ENCODE measurements at places on chromosomes 3 and 15.

DNA sequence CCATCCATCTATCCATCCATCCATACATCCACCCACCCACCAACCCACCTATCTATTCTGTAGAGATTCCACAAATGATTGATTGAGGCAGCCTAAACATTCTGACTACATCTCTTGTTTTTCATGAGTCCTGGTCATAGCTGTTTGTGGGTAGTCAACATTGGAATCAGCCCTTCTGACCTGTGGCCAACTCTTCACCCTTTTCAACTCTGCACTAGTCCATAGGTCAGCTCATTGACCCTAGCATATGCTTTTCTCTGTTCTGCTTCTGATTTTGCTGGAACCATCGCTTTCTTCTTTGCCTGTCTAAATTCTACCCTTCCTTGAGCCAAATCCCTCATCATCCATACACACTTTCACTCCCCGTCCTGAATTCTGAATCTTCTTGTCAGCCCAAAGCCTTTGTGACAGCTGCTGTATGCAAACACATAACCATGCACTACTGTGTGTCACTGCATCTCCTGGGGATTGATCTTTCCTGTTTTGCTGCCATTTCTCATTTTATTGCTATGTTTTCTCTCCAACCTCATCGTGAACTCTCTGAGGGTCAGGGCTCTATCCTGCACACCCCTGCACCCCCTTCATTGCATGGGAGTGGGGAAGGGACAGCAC, 16.8 kb upstream of the KCTD6 start:
- no peak for DNase-seq

DNA sequence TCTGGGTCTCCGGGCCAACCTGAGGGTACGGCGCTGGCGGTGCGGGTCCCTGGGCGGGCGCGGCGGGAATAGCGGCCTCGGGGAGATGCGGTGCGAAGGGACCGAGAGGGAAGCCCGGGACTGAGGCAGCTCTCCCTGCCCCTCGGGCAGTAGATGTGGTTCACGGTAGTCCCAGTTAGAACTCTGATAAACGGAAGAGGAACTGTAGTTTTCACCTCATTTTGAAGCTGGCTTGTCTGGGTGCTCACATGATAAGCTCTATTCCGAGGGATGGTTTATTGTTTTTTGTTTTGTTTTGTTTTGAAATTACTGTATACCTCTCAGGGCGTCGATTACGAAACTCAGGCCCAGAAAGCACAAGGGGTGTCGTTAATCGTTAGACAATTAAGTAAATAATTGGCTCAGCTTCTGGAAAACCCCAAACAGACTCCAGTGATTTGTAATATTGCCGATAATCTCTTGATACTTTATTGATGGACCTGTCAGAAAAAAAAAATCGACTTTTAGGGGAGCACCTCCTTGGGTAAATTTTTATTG, 413 bp downstream of the NUSAP1 start:
- peak; percentile 48 for DNase-seq

DNA sequence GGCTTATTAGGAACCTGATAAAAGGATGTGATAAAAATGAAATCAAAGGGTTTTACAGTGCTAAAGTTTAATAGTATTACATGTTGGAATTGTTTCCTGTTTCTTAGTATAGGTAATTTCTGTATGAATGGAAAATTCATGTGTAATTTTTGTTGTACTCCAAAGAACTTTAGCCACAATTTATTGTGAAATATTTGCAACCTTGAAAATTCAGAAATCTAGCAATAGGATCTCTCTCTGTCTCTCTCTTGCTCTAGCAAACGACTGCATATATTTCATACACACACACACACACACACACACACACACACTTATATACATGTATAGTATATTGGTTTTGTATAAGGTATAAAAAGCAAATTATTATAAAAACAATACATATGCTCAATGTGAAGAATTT, 59.6 kb downstream of the PIAS1 start:
- DNase-seq, result peak; percentile 53

DNA sequence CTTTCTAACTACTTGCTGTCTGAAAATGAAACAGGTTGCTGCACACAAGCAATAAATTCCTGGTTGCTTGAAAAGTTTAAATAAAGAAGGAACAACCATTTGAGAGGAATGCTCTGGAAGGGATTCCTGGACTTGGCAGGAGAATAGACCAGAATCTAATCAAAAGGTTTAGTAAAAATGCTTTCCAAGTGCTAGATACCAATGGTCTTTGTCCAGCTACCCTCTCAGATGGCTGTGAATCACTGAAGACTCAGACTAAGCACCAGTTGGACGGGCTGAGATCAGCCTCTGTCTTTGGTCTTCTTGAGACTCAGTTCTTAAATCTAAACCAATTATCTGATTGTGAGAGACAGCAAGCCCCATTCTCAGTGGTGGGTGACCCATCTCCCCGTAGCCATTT, 27.7 kb upstream of the LPP start:
- DNase-seq, result no peak

GRCh38 chr3:155185631-155186071, 105.5 kb downstream of the MME start:
- no peak for DNase-seq

DNA sequence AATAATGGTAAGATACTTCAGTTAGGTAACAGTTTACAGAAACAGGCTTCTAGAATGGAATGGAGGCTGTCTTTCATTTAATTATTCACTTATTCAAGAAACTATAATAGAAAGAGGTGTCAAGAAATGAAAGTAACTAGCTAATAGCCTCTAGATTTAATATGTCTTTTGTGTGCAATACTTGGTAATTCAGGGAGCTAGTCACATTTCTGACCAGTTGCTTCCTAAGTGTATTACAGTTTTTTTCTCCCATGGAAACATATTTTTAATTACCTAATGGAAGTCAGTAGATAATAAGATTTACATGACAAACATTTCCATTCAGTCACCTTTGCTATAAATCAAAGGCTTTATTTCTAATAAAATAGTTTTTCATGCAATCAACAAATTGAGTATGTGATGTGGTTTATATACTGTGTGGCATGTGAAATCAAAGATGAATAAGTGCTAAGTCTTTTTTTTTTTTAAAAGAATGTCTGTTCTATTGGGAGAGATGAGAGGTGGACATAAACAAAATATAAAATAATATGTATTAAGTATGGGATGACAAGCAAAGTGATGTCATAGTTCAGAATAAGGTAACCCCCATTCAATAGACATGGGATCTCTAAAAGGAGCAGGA, 985.7 kb downstream of the SQOR start:
- no peak for DNase-seq

- DNase-seq, result no peak
Observed at GRCh38 chr3:65330072-65330471, 642.3 kb upstream of the ADAMTS9 start.

GRCh38 chr3:197026481-197026866, 3.1 kb downstream of the MELTF start:
- DNase-seq, result no peak

DNA sequence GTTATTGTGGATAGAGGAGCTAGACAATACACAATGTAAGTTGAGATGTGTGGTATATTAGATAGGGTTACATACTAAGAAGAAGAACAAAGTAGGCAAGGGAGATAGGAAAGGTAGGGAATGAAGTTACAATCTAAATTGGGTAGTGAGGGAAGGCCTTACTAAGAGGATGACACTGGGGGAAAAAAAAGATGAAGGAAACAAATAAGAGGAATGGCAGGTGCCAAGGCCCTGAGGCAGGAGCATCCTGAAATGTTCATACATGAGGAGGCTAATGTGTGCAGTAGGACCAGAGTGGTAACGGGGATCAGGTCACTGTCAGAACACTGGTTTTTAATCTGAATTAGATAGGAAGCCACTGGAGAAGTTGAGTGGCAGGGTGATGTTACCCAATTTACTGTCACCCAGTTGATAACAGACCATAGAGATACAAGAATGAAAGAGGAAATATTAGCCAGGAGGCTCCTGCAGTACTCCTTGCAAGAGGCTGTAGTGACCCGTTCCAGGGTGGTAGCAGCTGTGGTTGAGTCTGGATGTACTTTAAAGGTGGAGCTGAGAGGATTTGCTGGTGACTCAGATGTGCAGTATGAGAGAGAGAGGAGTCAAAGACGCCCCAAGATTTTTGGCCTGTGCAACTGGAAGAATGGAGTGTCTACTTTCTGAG, 14.4 kb downstream of the RTP1 start:
- no peak for DNase-seq

DNA sequence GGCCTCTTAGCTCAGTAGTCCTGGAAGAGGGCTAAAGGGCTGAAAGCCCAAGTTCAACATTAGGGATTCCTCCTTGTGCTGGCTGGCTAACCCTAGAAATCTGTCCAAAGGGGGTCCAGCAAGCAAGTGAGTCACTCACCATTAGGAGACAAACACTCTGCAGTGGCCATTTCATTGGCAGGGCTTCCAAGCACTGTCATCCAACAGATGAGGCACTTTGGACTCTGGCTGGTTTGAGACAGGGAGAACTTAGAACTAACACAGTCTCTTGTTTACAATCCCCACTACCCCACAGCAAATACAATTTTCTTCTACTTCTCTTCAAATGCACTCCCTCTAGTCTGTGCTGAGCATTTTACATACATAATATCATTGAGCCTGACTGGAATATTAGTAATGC, 10.1 kb upstream of the WNT5A start:
- DNase-seq, result no peak

GRCh38 chr3:8996681-8997121, 33.4 kb upstream of the RAD18 start:
- no peak for DNase-seq

DNA sequence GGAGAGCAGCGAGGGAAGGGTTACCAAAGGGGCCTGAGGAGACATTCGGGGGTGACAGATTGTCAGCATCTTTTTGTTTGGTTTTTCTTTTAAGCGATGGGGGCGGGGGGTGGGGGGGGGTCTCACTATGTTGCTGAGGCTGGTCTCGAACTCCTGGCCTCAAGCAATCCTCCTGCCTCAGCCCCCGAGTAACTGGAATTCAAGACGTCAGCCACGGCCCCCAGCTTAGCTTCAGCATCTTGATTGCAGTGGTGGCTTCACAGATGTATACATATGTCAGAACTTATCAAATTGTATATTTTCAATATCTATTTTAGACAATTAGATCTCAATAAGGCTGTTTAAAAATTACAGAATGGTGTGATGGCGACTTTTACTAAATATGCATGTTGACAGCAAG, 30.9 kb downstream of the ZDHHC19 start:
- no peak for DNase-seq

DNA sequence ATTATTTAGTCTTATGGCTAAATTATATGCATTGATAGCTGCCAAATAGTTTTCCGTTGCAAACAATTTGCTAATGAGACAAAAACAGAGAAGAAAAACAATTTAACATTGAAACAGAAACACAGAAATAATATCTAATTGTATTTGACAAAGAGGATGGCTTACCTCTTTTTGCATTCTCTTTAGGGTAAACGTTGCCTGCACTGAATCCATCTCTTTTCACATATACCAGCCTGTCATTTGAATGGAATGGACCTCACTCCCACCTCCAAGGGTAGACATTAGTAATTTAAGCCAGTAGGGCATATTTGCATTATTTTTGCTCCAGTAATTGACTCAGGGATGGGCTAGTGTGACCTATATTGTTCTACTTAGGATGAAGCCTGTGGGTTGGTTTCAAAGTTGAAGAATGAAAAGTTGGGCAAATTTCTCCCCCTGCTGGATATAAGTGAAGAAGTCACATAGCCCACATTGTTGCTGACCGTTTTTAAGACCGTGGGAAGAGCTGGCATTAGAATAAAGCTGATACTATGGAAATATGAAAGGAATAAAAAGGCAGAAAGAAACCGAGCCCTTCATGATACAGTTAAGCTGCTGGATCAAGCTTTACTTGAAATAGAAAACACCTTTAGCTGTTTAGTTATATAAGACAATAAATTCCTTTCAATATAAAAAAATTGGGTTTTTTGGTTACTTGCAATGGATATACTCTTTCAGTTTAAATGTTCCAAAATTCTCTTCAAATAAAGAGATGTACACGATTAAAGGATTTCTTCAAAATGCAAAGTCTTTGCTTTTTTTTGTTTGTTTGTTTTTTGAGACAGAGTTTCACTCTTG, 26.9 kb downstream of the PIERCE2 start:
- peak; percentile 72 for DNase-seq

- DNase-seq, result no peak
Observed at GRCh38 chr15:33636958-33637357, 326.2 kb downstream of the RYR3 start.

GRCh38 chr15:22944651-22945050, 35.5 kb downstream of the CYFIP1 start:
- DNase-seq, result no peak

DNA sequence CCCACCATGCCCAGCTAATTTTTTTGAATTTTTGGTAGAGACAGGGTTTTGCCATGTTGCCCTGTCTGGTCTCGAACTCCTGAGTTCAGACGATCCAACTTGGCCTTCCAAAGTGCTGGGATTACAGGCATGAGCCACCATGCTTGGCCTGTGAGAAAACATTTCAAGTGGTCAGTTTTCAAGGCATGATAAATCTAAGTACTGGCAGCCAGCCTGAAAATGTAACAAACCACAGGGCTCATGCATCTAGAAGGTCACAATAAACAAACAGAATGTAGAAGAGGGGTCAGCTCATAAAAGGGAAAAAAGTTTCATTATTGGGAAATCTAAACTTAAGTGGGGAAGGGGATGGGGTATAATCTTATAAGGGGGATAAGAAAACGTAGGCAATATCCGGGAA, 39.9 kb downstream of the PPCDC start:
- DNase-seq, result no peak

DNA sequence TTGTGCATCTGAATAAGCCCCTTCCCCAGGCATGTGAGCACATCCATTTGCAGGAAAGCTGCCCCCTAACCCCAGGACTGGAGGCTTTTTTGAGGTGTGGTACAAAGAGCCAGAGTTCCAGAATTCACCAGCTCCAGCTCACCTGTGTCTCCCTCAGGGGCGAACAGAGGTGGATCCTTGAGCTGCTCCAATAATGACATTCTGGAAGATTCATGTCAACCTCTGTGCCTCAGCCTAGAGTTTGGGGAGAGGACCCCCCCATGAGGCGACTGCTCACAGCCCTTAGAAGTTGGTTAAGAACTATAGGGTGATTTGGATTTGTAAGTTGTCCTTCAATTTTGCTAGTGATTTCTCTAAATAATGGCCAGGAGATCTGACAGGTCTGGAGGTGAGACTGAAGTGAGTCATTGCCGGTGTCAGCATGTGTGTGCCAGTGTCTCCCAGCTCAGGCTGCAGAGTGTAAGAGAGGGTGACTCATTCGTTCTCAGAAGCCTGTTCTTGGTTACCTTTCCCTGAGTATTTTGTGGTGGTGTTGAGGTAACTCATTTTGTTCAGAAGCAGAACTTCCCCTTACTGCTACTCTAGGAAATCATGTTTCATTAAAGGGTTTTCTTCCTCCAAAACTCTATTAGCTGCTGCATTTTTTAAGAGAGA, 136.9 kb upstream of the TOPAZ1 start:
- DNase-seq, result no peak

GRCh38 chr3:128845778-128846485, 33.5 kb upstream of the ACAD9 start:
- DNase-seq, result peak; percentile 73
